Natural killer cell (primary cell): ENCODE measurements at places on chromosomes 1 and 21. TPM values are rescaled to one million over a fixed set of nuclear protein-coding genes. Genes with fewer than 3 reads are reported as not detected.

MMP23B gene
- total RNA-seq, result 126 TPM

DNA sequence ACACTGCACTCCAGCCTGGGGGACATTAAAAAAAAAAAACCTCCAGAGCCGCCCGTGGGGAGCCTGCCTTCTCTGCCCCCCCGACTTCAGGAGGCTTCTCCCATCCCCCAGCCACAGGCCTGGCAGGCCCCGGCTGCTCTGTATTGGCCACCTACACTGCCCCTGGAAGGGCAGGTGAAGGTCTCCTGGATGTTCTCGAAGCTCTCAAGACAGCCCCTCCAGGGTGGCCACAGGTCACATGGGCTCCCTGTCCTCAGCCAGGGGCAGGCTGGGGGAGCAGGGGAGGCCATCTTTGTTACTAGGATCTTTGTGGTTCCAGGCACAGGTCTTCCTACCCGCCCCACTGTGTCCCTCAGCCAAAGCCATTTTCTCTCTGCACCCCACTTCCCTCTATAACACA lies 32.8 kb downstream of the PADI6 start:
- DNase-seq, result no peak

CLDN17 gene
- not detected for total RNA-seq

DNA sequence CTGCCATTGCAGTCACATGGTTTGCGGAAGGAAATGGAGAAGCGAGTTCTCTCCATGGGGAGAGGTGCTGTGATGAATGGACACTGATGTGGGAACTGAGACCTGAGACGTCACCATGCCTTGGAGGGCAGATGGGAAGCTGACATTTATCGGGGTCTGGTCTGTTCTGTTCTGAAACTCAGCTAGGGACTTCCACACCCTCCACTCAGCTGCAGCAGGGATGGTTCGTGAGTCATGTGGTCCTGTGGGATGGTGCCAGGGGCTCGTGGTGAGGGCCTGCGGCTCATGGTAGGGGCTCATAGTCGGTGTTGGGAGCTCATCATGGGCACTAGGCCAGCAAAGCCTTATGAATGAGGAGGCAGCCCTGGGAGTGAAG lies 6.1 kb downstream of the GPR137B start:
- no peak for DNase-seq

ITLN1 gene
- not detected for total RNA-seq

BGLAP gene
- 0.45 TPM for total RNA-seq

DNA sequence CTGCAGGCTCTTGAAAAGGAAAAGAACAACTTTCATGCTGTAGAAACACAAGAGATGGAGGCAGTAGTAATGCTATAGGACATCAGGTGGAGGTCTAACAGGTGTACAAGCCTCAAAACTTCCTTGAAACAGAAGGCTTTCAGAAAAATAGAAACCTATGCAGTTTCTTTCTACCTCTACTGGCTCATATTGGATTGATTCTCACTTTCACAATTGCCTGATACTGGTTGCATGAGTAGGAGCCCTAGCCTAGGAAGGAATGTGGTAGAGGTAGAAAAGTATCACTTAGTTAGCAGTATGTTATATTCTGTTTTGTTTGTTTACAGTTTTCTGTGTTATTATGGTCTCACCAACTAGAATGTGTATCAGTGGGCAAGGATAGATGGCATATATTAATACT lies 175.4 kb upstream of the GORAB start:
- no peak for DNase-seq

DNA sequence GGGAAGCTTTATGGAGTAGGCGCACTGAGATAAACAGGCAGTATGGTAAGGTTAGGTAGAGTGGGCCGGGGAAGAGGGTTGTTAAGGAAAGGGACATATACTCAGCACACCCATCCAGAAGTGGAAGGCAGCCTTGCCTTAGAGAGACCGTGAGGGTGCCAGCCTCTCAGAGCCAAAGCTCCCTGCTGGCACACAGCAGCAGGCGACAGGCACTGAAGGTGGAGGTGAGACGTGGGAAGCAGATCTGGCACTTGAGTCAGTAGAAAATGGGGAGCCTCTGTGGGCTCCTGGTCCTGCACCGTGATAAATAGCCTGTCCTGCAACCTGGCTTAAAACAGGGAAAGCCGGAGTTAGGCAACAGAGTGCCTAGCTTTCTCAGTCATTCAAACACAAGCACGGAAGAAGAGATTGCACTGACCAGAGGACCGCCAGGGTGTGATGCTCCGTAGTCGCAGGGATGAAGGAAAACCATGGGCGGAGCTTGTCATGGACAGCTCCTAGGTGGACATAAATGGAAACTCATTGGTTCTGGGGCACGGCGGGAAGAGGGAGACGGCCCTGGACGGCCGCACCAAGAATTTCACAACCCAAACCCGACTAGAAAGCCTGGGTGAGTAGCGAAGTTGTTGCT lies 15.5 kb downstream of the KCNK1 start:
- DNase-seq, result no peak

IFNLR1 gene
- total RNA-seq, result 2.5 TPM

DNA sequence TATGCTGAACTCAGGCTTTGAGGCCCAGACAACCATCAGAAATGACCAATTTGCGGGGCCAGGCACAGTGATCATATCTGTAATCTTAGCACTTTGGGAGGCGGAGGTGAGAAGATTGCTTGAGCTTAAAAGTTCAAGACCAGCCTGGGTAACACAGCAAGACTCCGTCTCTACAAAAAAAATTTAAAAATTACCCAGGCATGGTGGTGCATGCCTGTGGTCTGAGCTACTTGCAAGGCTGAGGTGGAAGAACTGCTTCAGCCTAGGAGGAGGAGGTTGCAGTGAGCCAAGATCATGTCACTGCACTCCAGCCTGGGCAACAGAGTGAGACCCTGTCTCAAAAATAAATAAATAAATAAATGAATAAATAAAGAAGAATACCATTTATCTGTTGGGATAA lies 156.5 kb downstream of the EIF4G3 start:
- no peak for DNase-seq

- DNase-seq, result no peak
Measured at GRCh38 chr1:226692823-226693222, 46.3 kb downstream of the ITPKB start.

- no peak for DNase-seq
Measured at GRCh38 chr1:63414691-63415365, 47.4 kb downstream of the ALG6 start.

CLCA1 gene
- not detected for total RNA-seq

GRCh38 chr1:84436876-84437655 lies 38.8 kb downstream of the DNASE2B start:
- no peak for DNase-seq

GRCh38 chr1:86499987-86500593 lies 31.4 kb downstream of the CLCA1 start:
- DNase-seq, result no peak

DNA sequence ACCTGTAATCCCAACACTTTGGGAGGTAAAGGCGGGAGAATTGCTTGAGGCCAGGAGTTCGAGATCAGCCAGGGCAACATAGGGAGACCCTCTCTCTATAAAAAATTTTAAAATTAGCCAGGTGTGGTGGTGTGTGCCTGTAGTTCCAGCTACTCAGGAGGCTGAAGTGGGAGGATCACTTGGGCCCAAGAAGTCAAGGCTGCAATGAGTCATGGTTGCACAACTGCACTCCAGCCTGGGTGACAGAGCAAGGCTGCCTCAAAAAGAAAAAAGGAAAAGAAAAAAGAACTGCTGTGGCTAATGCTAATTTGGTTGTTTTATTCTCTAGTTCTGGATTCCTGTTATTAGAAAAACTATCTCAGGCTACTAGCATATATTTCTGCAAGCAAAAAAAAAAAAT lies 29.8 kb downstream of the DBT start:
- DNase-seq, result no peak
